ENCODE measurements at places on chromosomes 6 and 20. TPM values are rescaled to one million over a fixed set of nuclear protein-coding genes. Genes with fewer than 3 reads are reported as not detected.

- DNase-seq = no peak
Observed at GRCh38 chr20:8318965-8319625, 187.0 kb downstream of the PLCB1 start.

GRCh38 chr6:33249732-33250630 is 21.7 kb downstream of the VPS52 start:
- no peak for DNase-seq

GRCh38 chr6:151063352-151063751 is 176.4 kb upstream of the AKAP12 start:
- no peak for DNase-seq

- no peak for DNase-seq
Observed at GRCh38 chr6:105499931-105500330, 97.0 kb upstream of the PREP start.

GRCh38 chr20:998231-998830 is 3.8 kb downstream of the RSPO4 start:
- DNase-seq = no peak

DNA sequence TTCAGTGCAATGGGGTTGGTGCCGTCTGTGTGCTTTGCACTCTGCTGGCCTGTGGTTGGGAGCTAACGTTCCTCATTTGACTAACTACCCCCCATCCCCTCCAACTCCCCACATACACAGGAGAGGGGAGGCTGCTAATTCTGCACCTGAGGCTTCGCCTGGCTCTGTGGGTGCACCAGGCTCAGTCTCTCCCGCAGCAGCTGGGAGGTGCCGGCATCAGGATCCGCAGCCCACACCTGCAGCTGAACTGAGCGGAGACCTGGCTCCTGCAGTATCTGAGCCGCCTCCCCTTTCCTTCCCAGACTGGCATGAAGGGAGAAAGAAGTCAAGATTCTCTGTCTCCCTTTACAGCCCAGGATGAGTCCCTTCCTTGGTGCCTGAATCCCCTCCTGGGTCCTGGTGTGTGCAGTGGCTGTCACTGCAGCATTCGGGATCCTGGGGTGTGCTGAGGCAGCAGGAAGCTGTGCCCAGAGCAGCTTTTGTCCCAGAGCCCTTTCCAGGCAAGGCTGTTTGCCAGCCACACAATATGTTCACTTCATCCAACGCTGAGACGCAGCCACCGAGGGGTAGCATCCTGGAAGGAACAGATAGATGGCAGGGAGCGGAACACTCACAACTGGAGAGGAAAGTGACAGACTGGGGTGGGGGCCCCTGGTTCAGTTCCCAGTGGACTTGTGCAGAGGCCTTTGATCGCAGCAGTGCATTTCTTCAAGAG is 70.2 kb downstream of the CDH4 start:
- DNase-seq = no peak

- DNase-seq = no peak
Observed at GRCh38 chr6:26351544-26351953, 13.4 kb upstream of the BTN3A2 start.

DNA sequence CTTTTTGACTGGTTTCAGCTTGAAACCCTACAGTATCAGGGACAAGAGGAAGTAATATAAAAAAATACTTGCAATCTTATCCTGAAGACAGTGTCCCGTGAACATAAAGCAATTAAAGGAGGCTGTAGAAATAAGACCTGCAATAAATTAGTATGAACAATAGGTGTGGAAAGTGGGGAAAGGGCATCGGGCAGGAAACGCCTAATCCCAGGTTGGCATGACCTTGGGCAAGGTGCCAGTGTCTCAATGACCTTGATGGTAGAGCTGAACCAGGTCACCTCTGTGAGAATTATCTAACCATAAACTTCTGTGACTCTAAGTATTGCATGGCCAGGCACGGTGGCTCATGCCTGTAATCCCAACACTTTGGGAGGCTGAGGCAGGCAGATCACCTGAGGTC is 115.2 kb downstream of the LY86 start:
- DNase-seq = no peak

DNA sequence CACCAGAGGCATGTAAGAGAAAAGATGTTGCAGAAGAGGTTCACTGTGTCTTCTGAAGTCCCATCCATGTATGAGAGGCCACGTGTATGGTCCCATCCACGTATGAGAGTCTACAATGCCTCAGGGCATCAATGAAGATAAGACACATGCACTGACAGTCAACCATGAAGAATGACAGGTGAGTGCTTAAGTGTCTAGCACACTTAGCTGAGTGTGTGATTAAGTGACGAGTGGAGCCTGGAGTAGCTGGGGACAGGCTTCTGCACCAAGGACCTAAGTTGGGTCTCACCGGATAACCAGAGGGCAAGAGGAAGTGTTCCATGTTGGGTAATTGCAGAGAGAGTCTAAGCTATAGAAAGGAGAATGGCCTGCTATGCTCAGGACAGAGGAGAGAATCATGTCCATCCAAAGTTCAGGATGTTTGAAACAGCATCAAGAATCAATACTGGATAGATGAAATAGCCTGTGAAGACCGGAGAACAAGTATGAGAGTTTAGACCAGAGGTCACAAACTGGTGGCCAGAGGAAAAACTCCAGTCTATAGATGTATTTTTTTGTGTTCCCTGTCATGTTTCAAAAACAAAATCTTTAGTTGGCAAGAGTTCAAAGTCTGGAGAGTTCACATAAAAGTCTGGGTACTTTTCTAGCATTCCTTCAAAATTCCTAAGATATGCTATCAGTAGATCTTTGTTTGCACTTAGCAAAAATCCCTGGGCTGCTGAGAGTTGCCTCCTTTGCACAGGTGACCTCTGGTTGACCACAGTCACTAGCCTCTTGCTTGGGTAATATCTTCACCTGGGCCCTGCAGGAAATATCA is 165.8 kb downstream of the KIF16B start:
- DNase-seq = no peak

Gene PDE10A
- total RNA-seq = 20.8 TPM

Gene FIG4
- total RNA-seq = 12.9 TPM

Gene RAB22A
- 26.5 TPM for total RNA-seq
